ENCODE measurements at places on chromosomes 3 and 15.

- DNase-seq = no peak
Observed at GRCh38 chr15:89777073-89777751, 1.1 kb downstream of the MESP2 start.

DNA sequence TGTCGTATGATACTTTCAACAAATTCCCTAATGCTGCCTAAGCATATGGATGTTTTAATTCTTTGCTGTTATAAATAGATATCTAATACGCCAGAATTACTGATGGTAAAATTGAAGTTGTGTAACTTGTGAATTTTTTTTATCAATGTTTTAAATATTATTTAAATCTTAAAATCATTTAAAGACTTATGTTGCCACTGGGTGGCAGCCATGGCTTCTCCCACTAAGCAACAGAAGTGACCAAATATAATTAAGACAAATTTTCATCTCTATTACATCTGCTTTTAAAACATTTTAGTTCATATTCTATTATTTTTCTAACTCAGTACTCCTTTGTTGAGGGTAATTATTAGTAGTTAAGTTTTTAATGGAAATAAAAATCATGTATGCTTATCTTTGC lies 8.1 kb upstream of the IL20RB start:
- no peak for DNase-seq

DNA sequence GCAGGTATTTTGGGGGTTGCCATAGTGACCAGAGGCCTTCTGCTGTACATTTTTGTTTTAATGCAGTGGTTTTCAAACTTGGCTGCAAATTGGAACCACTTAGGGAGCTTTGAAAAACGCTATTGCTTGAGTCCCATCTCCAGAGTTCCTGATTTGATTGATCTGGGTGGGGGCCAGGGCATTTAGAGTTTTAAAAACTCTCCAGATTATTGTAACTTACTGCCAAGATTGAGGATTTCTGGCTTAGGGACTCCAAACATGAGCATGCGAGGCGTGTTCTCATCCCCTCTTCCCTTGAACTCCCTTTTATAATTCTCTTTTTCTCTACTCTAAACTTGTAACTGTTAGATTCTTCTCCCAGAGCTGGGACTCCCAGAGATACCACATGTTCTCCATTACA lies 340.8 kb upstream of the SUCLG2 start:
- no peak for DNase-seq

- DNase-seq = no peak
Observed at GRCh38 chr3:193080821-193081365, 160.1 kb upstream of the PLAAT1 start.

- no peak for DNase-seq
Observed at GRCh38 chr3:74269689-74270088, 344.8 kb downstream of the CNTN3 start.
